ENCODE measurements at places on chromosomes 1 and 21.

- no peak for DNase-seq
Observed at GRCh38 chr1:83776913-83777757, 221.8 kb downstream of the TTLL7 start.

DNA sequence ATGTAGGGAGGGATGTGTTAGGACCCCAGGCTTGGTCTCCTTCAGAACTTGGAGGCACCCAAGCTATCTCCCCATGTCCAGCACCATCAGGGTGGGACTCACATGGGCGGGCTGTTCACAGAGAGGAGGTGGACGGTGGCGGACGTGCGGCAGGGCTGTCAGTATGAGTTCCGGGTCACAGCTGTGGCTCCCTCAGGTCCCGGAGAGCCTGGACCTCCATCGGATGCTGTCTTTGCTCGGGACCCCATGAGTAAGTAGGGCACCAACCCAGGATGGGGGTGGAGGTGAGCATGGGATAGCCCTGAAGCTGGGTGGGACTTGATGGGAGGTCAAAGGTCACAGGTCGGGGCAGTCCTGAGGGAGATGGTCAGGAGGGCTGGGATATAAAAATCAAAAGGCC lies 27.8 kb downstream of the IGFN1 start:
- no peak for DNase-seq

DNA sequence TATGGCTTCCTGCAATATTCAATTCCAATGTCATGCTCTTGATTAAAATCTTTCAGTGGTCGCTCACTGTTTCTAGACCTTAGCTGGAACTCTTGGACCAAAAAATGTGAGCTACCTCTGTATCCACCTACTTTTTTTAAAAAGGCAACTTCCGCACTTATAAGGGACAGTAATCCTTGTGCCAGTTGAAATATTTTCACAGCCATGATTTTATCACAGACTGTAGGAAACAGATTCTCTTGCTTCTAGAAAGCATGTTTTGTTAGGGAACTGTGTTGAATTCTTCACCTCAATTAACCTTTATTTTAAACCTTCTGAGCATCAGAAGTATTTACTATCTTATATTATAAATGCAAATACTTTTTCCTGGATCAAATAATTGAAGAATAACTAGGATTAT lies 296.0 kb upstream of the ST6GALNAC5 start:
- DNase-seq, result no peak

GRCh38 chr1:222918801-222919477 lies 104.1 kb downstream of the DISP1 start:
- DNase-seq, result no peak

GRCh38 chr1:175072099-175072951 lies 4.7 kb downstream of the TNN start:
- DNase-seq, result peak; percentile 9

- no peak for DNase-seq
Observed at GRCh38 chr1:39990428-39990827, 35.5 kb downstream of the MFSD2A start.

GRCh38 chr1:5646486-5647149 lies 345.6 kb downstream of the NPHP4 start:
- DNase-seq, result no peak

DNA sequence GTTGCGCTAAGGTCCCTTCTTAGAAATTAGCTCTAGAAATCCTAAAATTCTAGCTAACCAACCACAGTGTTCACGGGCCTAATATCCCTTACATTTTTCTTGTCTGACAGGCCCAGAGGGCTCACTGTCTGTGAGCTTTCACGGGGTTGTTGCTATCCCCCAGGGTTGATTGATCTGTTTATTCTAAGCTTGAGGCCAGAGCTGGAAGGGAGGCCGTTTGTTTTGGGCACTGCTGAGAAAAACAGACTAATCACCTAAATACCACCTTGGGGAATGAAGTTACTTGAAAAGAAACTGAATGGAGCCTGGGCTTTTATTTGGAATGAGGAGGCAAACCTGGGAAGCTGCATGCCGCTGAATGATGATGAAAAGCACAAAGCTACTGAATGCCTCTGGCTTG lies 162.4 kb downstream of the KIF26B start:
- DNase-seq, result no peak
